HCT116 (cell line): ENCODE measurements at places on chromosomes 16 and 17.

GRCh38 chr17:79242873-79243602 lies 168.4 kb downstream of the ENGASE start:
- DNase-seq = no peak

GRCh38 chr16:57683636-57684545 lies 10.7 kb upstream of the DRC7 start:
- no peak for DNase-seq

DNA sequence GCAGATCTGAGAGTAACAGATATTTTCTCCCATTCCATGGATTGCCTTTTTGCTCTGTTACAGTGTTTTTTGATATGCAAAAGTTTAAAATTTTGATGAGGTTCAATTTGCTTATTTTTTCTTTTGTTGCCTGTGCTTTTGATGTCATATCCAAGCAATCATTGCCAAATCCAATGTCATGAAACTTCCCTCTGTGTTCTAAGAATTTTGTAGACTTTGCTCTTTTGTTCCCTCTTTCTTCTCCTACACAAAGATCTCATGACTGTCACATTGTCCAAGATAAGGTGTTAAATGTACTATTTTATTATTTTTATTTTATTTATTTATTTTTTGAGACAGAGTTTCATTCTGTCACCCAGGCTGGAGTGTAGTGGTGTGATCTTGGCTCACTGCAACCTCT lies 18.9 kb upstream of the KCNH6 start:
- DNase-seq = no peak

GRCh38 chr17:28985950-28986713 lies 19.7 kb downstream of the SEZ6 start:
- DNase-seq = no peak

- no peak for DNase-seq
These were observed at the start of gene ABCC12 for GRCh38 chr16:48155926-48156789. TSS of gene ABCC12 (minus strand) at chr16:48155993. CDS start at chr16:48146424, 9,569 bp downstream.

GRCh38 chr16:2364638-2365210 lies 24.2 kb upstream of the ABCA3 start:
- no peak for DNase-seq

GRCh38 chr17:15123593-15124263 lies 141.4 kb downstream of the PMP22 start:
- no peak for DNase-seq

GRCh38 chr16:49858200-49859124 lies 2.5 kb upstream of the ZNF423 start:
- DNase-seq = no peak

DNA sequence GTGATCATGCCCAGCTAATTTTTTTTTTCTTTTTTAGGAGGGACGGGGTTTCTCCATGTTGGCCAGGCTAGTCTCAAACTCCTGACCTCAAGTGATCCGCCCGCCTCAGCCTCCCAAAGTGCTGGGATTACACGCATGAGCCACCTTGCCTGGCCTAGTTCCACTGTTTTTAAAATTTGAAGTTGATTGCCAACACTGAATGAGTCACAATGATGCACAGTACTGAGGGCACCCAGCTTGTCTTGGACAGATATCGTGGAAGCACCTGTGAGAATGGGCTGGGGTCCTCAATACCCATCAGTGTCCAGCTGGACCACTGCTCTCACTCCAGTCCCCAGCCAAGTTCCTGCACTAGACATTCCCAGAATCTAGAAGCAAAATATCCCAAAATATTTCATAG lies 2.5 kb downstream of the KNOP1 start:
- DNase-seq = no peak

DNA sequence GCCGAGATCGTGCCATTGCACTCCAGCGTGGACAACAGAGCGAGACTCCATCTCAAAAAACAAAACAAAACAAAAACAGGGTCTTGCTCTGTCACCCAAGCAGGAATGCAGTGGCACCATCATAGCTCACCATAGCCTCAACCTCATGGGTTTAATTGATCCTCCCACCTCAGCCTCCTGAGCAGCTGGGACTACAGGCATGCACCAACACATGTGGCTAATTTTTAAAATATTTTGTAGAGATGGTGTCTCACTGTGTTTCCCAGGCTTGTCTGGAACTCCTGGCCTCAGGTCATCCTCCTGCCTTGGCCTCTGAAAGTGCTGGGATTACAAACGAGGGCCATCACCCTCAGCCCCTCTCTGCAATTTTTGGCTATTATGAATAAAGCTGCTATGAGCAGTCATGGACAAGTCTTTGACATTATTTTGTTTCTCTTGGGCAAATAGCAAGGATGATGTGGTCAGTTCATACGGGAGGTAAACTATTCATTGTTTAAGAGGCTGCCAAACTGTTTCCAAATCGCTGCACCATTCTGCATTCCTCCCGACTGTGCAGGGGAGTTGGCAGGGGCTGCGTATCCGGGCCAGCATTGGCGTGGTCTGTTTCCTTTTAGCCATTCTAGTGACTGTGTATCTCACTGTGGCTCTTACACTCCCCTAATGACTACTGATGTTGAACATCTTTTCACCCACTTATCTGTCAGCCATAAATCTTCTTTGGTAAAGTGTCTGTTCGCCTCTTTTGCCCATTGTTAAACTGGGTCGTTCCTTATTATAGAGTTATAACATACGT lies 21.1 kb downstream of the EIF4A3 start:
- DNase-seq = no peak

- no peak for DNase-seq
These were observed 211.4 kb upstream of the ERCC4 start for GRCh38 chr16:13708347-13709120.

DNA sequence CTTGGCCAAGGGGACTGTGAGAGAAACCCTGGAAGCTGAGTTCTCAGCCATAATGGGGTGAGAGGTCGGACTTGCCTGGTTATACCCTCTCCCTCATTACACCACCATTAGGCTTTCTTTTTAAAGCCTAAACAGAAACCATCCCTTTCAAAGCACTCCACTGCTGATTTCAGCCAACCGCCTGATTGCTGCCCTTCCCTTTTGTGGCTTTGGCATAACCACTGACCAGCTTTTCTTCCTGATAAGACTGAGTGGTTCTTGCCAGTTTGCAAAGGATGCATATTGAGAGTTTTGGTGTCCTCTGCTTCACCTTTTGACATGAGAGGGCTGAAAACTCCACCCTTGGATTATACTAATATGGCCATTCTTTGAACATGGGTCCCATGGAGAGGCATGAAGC lies 308.2 kb upstream of the GOT2 start:
- DNase-seq = no peak

GRCh38 chr16:85673529-85674417 lies 15.0 kb downstream of the GINS2 start:
- no peak for DNase-seq

DNA sequence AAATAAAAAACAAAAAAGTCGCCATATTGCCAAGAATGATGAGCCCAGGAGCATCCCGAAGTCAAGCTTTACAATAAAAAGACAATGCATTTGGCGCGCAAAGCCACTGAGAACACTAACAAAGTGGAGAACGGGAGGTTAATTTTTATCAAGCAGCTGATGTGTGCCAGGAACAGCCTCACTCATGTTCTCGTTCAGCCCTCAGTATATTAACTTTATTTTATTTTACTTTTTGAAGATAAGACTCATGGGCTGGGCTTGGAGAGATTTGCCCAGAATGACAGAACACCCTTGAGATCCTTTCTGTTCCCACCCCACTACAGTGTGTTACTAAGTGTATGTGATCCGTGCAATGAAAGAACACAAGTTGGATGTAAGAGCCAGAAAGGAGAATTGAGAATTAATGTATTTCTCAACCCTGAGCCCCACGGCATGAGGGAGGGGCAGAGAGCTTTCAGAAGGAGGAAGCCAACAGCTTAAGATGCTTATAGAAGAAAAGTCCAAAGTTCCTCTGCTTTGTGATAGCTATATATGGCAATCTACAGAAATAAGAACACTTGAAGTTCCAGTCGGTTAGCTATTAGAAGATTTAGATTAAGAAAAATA lies 48.4 kb downstream of the COTL1 start:
- no peak for DNase-seq

DNA sequence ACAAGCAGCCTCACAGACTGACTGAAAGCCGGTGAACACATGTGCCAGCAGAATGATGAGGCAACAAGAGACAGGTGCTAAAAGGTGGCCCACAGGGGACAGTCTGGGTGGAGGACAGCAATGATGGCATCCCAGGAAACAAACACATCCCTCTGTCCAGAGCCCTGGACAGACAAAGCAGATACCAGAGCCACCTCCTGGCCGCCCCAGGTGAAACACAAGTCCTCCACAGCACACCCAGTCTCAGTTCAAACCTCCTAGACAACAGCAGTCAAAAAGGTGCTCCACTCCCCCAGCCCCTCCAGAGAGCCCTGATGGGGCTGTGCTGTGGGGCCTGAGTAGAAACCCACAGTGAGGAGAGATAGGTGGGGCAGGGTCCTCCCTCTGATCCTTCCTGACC lies 20.3 kb upstream of the CDH5 start:
- DNase-seq = no peak

- DNase-seq = peak; percentile 68
These were observed 31.3 kb downstream of the SPOP start for GRCh38 chr17:49646391-49647255.

- DNase-seq = peak; percentile 49
These were observed 32.2 kb downstream of the KIAA0753 start for GRCh38 chr17:6608321-6608720.

DNA sequence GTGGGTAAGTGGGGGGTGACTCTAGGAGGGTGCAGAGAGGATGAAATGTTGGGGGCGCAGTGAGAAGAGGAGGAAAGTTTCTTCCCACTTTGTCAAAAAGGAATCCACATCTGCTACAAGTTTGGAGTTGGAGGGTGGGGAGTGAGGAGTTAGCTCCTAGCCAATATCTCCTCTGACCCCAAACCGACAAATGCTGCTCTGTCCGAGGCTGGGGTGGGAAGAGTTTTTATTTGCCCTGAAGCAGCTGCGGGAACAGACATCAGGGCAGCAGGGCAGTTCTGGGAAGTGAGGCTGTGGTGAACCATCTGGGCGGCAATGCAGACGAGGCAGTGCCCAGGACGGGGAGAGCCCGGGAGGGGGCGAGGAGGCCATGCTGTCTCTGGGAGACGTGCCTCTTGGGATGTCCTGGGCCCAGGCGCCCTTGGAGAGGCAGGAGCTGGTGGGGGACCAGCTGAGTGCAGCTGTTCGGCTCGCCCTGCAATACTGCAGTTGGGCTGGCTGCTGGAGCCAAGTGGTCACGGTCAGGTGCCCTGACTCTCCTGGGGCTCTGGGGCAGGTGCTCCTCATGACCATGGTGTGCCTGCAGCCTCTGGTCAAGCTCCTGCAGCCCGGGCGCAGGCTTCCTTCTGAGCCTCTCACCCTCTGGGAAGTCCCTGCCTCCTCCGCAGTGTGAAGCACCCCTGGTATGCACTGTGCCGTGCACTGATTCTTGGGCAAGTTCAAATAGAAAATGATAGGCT lies 6.4 kb upstream of the SOCS3 start:
- no peak for DNase-seq

- DNase-seq = no peak
These were observed at the start of gene C1QTNF8 for GRCh38 chr16:1096169-1097082. TSS of gene C1QTNF8 (minus strand) at chr16:1096244. CDS start at chr16:1094922, 1,322 bp downstream.

DNA sequence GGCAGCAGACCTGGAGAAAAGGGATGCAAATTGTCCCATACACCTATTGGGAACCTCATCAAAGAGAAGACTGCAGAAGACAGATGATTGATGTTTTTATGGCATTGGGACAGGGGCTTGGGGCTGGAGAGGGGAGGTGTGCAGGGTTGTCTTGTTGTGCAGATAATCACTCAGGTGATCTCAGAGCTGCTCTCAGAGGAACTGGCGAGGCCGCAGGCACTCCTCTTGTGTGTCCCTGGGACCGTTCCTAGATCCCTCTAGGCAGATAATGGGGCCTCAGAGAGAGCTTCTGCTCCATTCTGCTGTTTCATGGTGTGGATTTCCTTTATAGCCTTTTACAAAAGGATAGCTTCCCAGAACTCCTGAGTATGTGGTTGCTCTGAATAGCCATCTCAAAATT lies 1.6 kb downstream of the RNF213 start:
- DNase-seq = no peak

DNA sequence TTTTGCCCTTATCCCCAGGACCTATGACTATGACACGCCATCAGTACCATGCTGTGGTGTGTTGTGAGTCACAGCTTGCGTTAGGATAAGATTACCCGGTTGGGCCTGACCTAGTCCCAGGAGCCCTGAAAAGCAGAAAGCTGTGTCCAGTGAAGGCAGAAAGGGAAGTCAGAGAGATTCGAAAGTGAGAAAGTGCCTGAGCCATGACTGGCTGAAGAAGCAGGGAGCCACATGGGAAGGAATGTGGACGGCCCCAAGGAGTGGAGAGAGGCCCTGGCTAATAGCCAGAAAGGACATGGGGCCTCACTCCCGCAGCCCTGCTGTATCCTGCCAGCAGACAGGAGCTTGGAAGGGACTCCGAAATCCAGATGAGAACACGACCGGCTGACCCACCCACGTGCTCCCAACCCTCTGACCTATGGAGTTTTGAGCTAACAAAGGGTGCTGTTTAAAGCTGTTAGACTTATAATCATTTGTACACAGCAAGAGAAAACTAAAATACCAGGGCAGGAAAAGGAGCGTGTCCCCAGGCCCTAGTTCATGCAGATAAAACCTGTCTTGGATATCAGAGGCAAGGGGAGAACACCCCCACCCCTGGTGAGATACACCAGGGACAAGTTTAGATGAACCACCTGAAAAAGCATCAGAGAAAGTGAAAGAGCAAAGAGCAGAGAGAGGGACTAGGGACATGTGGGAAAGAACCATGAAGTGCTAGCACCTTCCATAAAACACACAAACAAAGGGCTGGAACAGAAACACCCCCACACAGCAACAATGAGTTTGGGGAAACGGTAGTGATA lies 115.3 kb downstream of the SLC39A11 start:
- DNase-seq = peak; percentile 82

GRCh38 chr16:55651841-55652824 lies 3.7 kb upstream of the SLC6A2 start:
- DNase-seq = no peak

- no peak for DNase-seq
These were observed 7.8 kb downstream of the PLXDC1 start for GRCh38 chr17:39143552-39144093.
